ENCODE measurements at places on chromosomes 6 and 20.

DNA sequence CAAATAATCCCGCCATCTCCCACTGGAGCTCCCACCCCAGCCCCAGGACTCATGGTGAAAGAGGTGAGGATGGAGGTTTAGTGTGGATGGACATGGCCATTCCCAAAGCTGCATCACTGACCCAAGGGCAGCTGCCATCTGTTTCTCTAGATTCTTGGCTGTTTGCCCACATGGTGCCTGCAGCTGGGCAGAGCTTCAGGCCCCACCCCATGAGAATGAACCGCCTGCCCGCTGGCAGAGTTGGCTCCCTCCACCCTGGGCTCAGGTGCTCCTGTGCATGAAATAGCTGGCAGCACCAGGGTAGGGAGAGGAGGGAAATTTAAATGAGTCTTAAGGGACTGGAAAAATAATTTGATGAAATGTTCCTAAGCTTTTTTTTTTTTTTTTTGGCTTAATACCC lies 17.4 kb downstream of the SCML4 start:
- peak; percentile 21 for DNase-seq

DNA sequence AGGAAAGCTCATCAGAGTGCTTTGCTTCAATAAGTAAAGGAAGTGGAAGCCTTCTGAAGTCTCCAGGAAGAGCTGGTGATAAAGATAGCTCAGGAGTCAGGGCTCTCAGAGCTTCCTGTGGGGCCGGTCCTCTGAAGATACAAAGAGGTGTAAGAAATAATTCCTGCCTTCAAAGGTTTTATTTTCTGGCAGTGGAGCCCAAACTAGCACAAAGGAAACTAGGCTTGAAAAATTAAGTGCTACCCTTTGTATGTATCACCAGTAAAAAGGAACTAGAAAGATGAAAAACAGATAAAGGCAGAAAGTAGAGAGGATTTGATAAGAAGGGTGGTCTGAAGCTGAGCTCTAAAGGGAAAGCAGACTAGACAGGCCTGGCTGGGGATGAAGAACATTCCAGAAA lies 204.1 kb upstream of the SASH1 start:
- no peak for DNase-seq

DNA sequence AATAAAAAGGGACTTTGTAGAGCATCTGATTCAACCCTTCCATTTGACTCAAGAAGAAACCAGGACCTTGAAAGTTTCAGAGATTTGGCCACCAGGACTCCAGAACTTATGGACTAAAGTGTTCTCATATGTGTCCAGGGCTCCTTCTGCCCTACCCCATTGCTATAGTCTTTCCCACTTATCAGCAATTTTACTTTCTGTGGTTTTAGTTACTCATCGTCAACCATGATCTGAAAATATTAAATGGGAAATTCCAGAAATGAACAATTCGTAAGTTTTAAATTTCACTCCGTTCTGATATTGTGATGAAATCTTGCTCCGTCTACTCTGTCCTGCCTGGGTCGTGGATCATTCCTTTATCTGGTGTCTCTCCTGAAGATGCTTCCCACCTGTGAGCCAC lies 259.8 kb downstream of the PHACTR1 start:
- DNase-seq: no peak

- no peak for DNase-seq
Observed at GRCh38 chr6:135306740-135307420, 125.8 kb downstream of the MYB start.

- no peak for DNase-seq
Observed at GRCh38 chr6:38773338-38773737, 58.2 kb downstream of the DNAH8 start.

DNA sequence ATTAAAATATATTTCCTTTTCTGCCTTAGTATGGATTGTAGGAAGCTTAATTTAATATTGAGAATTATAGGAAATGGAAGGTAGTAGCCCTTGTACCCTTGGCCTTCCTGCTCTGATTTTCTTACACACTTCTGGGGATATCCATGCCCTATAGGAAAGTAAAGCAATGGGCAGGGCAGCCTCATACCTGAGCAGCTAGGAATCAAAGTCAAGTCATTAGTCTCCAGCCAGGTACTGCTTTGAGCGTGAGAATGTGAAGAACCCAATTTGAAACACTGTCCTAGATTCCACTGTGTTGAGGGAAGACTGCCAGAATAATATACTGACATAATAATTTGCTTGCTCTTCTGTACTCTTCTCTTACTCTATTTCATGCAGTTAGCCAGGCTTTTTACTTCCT lies 51.0 kb upstream of the L3MBTL3 start:
- DNase-seq: no peak

DNA sequence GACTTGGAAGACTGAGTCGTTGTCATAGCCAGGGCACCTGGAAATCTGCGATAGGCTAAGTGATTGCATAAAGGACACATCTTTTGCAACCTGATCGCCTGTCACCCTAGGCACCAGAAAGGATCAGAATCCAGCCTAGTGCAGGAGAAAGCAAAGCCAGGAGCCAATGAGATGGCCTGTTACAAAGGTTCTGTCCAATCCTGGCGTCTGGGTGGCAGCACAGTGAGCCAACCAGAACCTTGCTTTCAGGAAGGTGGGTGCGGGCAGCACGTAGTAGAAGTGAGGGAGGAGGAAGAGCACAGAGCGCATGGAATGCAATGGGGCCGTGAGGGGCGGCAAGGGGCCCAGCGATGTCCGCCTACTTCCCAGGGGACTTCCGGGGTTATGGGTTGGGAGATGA lies 120.4 kb upstream of the GGTLC1 start:
- no peak for DNase-seq

DNA sequence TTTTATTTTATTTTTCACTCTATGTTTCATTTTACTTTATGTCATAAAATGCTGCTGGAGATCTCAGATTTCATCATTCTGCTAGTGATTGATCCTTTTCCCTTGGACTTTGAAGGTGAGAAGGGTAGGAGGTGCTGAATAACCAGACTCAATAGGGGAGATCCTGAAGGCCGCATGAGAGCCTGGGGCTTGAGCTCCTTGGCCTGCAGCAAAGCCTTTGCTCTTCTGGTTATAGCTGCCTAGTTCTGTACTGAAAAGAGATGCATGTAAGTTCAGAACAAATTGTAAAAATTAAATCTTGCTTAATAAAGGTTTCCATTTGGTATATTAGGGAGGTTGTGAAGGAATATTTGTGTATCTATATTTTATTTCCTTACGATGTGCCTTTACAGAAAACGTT lies 430.2 kb downstream of the QKI start:
- DNase-seq: no peak

GRCh38 chr20:32888636-32889035 lies 29.9 kb downstream of the EFCAB8 start:
- no peak for DNase-seq

- no peak for DNase-seq
Observed at GRCh38 chr6:138656364-138657064, 117.1 kb upstream of the CCDC28A start.

GRCh38 chr6:168517742-168518347 lies 76.9 kb downstream of the SMOC2 start:
- no peak for DNase-seq

GRCh38 chr6:34984416-34984815 lies 95.4 kb downstream of the ANKS1A start:
- no peak for DNase-seq

- DNase-seq: no peak
Observed at GRCh38 chr20:60294632-60295031, 336.4 kb downstream of the CDH26 start.

DNA sequence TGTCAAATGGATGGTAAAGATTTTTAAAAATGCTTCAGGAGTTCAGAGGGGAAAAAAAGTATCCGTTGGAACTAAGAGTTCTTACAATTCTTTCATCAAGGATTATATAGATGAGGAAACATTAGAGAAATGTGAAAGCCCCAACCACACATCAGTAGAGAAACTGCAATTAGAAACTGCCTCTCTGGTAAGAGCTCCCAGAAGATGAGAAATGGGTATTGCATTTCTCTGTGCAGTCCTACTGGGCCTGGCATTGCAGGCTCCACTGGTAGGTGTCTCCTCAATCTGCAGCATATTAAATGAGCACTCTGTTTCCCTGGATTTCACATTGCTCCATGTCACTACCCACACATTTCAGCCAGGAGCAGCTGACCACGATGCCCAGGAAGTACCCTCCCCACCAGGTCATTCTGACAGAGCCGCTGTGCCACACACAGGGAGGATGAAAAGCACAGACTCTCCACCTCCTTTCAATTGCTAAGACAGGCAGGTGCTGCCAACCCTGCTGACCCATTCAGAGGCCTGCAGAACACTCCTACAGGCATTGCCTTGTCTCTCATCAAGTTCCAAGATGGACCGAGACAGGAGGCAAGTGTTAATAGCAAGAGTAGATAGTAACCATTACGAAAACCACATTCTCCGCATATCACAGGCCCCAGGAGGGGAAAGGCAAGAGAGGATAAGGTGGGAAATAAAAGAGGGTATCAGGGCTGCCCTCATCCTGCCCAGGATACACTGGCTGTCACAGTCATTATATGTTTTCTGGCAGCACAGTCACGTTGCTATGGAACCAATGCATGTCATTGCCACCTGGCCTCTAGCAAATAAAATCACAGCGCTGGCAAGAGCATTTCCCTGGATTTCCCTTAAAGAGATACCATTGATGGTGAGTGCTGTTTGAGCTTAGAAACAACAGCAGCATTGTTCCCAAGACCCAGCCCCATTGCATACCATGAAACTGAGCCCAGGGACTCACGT lies 241.7 kb downstream of the ATXN1 start:
- DNase-seq: peak; percentile 78

DNA sequence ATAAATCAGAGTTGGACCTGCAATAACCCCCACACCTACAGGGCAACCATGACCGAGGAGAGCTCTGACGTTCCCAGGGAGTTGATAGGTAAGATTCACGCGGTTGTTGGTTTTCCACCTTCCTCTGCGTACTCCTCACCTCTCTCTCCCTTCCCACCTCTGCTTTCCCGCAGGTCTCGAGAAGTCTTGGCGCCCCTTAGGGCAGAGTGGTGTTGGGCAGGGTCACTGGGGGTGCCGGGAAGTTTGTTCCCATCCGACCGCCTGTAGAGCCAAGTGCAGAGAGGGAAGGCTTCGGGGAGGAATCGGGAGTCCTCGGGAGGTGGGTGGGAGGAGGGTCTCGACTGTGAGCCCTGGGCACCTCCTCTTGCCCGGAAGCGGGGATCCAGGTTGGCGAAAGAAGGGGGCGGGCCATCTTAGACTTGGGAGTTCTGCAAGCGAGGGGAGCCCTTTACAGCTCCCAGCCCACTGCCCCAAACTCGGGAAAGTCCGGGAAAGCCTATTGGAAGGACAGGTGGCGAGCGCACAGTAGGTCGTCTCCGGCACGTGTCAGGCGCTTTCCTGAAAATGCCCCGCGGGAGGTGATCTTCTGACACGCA lies 672 bp downstream of the CARMIL1 start:
- DNase-seq: peak; percentile 61

GRCh38 chr20:47684306-47685080 lies 100.8 kb downstream of the SULF2 start:
- no peak for DNase-seq

DNA sequence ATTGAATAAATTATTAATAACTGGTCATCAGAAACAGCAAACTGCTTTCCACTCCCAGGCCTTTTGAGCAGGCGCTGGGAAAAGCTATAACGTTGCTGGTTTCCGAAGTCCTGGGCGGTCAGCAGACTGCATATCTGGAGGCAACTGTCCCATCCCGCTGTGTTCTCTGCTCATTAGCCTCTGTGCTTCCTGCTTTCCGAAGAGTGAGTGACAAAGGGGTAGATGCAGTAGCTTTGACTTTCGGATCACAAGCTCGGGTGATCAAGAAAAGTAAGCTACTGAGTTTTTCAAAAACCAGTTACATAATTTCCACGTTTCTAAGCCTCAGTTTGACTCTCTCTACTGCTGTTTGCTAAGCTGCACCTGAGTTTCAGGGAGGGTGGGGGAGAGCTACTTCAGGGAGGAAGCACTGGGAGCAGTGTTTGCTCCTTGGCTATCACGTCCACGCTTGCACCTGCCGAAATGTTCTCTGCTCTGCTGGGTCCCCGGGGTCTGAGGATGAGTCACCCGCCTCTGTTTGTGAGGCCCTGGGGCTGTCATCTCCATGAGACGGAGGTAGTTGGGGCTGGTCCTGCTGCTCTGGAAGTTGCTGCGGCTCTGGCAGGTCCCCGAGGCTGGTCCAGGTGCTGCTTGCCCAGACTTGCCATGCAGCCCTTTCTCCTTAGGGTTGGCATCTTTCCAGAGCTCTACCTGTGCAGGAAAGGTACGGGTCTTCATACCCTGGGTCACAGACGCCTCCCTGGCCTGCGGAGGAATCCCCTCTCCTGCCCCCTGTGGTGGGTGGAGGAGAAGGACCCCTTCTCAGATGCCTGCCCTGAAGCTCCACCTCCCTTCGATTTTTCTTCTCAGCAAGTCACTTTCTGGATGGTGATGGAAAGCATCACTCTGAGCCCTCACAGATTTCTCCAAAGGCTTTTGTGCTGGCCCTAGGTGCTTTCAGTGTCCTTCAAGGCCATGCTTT lies 220.0 kb downstream of the QKI start:
- DNase-seq: peak; percentile 93

- DNase-seq: peak; percentile 81
Observed at GRCh38 chr6:82270881-82271635, 23.5 kb upstream of the IBTK start.

DNA sequence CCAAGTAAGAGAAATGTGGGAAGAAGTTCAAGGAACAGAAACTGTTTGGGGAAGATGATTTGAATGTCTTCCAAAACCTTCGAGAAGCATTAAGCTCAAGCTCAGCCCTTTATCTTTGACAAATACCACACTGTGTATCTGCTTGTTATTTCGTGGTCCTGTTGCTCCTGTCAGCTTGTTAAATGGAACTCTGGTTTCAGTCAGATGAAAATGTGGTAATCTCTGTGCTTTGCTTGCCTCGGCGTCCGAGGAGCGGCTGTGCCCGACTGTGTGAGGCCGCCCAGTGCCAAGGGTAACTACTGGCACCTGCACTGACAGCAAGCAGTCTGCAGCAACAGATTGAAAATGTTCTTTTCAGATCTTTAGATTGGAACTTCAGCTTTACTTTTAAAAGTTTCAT lies 577.9 kb upstream of the FLRT3 start:
- no peak for DNase-seq

DNA sequence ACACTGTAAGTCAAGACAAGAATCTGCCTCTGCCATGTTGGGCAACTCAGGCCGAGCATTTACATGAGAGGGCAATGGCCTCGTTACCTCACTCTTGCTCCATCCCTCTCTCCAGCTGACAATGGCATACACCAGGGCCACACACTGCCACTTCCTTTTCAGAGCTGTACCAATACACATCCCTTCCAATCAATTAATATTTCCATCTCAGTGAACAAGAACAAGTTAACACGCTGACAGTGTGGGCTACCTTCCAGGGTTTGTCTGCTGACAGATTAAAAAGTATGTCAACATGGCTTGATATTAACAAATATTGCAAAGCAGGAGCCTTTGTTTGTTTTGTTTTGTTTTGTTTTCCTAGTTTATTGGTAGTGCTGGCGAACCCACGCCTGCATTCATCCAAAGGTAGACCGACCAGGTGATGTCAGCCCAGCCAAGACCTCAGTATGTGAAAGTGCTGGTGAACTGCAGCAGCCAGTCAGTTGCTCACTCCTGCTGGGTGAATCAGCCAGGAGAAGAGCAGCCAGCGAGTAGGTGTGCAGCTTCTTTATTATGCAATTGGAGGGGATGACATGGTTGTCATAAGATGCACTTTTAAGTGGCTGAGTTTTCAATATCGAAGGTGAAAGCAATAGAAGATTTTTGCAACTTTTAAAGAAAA lies 487.3 kb upstream of the JARID2 start:
- DNase-seq: peak; percentile 78

Data from NCI-H748 treated with DMSO at 0.1 percent for 48 hours (cell line).